ENCODE measurements at places on chromosomes 11 and 22.

GRCh38 chr22:22835771-22836291, 51.8 kb upstream of the IGLL5 start:
- DNase-seq: no peak

GRCh38 chr11:21037850-21038249, 368.5 kb downstream of the NELL1 start:
- no peak for DNase-seq

GRCh38 chr11:104728927-104729326, 169.3 kb downstream of the CASP12 start:
- DNase-seq: no peak

DNA sequence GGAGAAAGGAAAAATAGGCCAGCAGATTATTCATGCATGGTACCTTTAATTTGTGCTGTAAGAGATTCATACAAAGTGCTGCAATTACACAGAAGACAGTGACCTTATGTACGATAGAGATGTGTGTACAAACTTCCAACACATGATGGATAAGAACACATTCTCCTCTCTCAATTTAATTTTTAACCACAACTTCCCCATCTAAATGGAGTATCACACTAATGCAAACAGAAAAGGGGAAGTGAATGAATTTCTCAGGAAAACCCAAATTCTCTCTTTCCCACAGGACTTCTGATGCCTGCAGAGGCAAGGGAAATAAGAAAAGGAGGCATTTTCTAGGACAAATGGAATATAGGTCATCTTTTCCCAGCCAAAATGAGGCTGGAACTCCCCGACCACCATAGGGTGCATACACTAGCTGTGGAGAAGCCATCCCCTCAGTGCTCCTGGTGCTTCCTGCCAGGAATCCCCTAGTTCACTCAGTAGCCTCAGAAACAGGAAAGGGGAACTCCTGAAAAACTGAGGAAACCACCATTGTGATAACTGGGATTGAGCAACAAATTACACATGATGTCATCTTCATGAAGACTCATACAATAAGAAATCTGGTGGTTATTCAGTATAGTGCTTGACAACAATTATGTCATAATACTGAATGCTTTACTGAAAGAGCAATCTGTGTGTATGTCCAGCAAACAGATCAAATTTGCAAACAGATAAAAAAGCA, 22.4 kb downstream of the MMP10 start:
- no peak for DNase-seq

GRCh38 chr11:60974726-60975125, 3.2 kb downstream of the CD6 start:
- no peak for DNase-seq

- DNase-seq: no peak
Observed at GRCh38 chr11:18754308-18754707, 28.3 kb upstream of the IGSF22 start.
